ENCODE measurements at places on chromosomes 11 and 22.
A peak's percentile ranks its signal among the peaks of the same experiment; 100 is the strongest.

GRCh38 chr11:134543645-134544044 is 131.6 kb upstream of the B3GAT1 start:
- no peaks in the 10 kb centered on the region for H3K4me1 ChIP-seq
- no peak overlapping the region for H3K4me3 ChIP-seq
- H3K36me3 ChIP-seq: no peaks in the 10 kb centered on the region
- H3K27me3 ChIP-seq: no peaks in the 10 kb centered on the region
- H3K27ac ChIP-seq: no peak overlapping the region

DNA sequence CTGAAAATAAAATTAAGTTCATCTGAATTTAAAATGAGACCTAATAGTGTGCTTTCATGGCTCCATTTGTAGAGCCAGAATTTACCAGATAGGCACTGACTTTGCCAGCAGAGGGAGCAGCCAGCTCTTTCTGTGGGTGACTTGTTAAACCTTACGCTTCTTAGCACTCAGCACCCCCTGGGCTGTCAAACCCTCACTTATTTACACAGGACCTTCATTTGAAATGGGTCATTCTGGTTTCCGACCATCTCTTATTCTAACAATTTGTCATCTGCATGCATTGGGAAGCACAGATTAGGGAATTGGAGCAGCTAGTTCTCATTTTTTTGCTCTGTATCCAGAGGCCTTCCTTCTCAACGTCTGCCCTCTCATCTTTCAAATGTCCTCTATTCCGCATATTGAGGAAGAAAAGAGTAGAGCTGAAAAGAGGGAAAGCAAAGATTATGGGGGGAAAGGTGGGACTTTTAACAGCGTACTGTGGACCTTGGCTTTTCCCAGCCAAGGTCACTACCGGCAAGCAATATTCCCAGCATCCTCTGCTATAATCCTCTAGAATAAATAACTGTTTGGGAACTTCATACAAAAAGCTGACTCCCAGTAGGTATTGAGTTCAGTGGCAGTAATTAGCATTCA is 3.1 kb downstream of the ASRGL1 start:
- H3K36me3 ChIP-seq: no peaks in the 10 kb centered on the region
- no peaks in the 10 kb centered on the region for H3K27me3 ChIP-seq
- DNase-seq: peak; percentile 36
- H3K4me1 ChIP-seq: peaks cover 5% of the 10 kb centered on the region
- no peak overlapping the region for H3K4me3 ChIP-seq

DNA sequence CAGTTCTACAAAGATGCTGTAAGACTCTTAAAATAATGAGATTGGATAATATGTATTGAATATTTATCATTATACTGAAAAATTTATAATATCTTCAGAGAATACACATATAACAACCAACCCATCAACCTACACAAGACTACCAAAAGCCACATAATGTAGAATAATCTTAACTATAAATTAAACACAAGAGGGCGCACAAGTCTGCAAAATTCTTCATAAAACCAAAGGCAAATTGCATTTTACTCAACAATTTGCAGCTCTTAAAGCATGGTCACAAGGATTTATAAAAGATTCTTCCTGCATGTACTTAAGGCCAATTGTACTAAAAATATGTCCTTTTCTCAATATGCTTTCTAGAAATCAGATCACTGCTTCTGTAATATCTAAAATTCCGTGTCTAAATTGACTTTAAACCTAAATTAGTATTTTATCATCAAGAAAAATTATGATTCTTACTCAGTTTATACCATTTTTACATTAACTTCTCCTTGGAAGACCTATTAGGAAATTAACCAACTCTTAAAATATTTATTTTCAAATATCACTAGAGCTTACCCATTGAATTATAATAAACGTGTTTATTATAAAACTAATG is 79.0 kb downstream of the TTC28 start:
- no peak overlapping the region for H3K4me3 ChIP-seq
- no peak overlapping the region for H3K27ac ChIP-seq
- no peaks in the 10 kb centered on the region for H3K4me1 ChIP-seq
- peaks cover 9% of the 10 kb centered on the region for H3K27me3 ChIP-seq
- no peaks in the 10 kb centered on the region for H3K36me3 ChIP-seq

DNA sequence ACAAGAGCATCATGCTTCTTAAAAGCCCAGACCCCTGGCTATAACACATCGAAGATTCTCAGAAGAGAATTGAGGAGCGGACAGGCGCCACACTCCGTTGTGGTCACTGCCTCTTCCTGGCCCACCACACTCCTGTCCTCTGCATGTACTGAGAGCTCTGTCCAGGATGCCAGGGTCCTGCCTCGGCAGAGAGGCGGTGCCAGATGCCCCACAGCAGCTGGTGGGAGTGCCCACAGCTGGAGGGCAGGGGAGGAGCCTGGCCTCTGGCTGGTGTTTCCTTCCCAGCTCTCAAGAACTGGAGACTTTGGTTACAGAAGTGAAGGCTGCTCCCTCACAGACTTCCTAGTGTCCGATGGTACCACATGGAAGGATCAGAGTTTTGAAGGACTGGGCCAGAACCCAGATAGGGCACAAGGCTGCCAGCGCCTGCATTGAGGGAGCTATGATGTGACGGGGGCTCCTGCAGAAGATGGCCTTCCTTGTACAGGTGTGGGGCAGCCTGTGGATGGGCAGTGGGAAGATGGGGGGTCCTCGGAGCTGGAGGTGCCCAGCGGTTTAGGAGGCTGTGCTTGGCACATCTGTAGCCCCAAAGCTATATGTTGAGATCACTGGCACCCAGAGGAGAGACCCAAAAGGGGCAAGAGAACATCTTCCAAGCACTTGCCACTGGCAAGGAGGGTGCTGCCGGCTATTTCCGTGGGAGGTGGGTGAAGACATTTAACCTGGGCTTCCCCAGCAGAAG is 19.4 kb downstream of the RSPH14 start:
- no peaks in the 10 kb centered on the region for H3K36me3 ChIP-seq
- no peaks in the 10 kb centered on the region for H3K27me3 ChIP-seq
- peaks cover 13% of the 10 kb centered on the region for H3K4me1 ChIP-seq
- DNase-seq: no peak
- no peak overlapping the region for H3K27ac ChIP-seq

DNA sequence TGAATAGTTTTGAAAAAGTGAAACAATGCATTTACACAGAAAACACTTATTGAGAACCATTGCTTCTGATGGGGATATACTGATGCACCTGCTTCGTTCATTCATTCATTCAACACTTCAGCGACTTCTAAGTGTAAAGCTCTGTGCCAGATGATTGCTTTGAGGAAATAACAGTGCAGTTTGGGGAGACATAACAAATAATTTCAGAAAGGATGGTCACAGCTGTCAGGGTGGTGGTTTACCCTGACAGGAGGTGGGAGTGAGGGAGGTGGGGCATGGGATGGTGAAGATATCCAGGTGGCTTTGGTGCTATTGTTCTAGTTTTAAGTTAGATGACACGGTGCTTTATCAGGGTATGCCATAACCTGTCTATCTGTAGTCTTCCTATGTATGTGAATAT is 344.1 kb downstream of the LARGE1 start:
- no peak for DNase-seq
- H3K36me3 ChIP-seq: no peaks in the 10 kb centered on the region
- H3K27me3 ChIP-seq: no peaks in the 10 kb centered on the region
- H3K4me1 ChIP-seq: no peaks in the 10 kb centered on the region

All from effector memory CD4-positive, alpha-beta T cell (primary cell).